ENCODE measurements at places on chromosomes 3 and 15.

- DNase-seq = no peak
These were observed 36.3 kb downstream of the CA12 start for GRCh38 chr15:63345391-63345752.

GRCh38 chr3:124586126-124587052 is 143.9 kb upstream of the UMPS start:
- DNase-seq = no peak

GRCh38 chr15:40493089-40493840 is 22.5 kb downstream of the CHST14 start:
- DNase-seq = no peak

GRCh38 chr15:69916169-69916785 is 181.4 kb downstream of the TLE3 start:
- no peak for DNase-seq

Data from tibial nerve (tissue), 4 donors.